ENCODE measurements at places on chromosomes 5 and 9.

- DNase-seq, result no peak
Measured at GRCh38 chr9:29066141-29066640, 1492.9 kb upstream of the C9orf72 start.

GRCh38 chr5:6291961-6292360 is 86.4 kb downstream of the MED10 start:
- no peak for DNase-seq

- DNase-seq, result no peak
Measured at GRCh38 chr5:4142842-4143241, 547.2 kb downstream of the IRX1 start.

- no peak for DNase-seq
Measured at GRCh38 chr5:56818450-56819037, 3.2 kb downstream of the MAP3K1 start.

DNA sequence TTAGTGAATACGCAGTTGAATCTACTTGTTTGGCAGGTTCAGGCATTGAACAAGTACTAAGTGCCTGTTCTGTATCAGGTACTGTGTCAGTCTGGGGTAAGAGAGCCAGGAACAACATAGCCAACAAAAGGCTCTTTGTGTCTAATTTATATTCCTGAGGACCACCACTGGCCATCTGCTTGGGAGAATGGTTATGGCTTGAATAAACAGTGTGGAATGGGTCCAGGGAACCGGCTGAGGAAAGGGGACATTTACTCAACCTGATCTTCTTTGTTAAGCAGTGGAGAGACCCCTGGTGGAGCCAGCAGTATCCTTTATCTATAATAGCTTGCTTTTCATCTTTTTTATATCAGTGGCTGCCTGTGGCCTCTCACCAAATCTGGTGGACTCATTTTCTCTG is 38.6 kb downstream of the EXOSC2 start:
- no peak for DNase-seq

DNA sequence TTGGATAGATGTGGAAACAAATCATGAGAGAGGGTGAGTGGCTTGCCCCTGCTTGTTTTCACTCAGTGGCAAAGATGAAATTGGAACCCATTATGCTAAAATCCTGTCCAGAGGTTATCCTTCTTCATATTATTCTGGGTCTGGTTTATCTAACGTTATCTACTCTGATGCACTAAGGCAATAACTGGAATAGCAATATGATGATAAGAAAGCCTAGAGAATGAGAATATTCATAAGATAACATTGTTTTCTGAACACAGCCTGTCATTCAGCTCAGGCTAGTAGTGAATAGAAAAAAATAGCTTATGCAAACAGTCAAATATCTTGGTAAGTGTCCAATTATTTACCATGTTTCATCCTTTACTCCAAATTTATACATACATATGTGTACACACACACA is 132.0 kb upstream of the C6 start:
- DNase-seq, result no peak

DNA sequence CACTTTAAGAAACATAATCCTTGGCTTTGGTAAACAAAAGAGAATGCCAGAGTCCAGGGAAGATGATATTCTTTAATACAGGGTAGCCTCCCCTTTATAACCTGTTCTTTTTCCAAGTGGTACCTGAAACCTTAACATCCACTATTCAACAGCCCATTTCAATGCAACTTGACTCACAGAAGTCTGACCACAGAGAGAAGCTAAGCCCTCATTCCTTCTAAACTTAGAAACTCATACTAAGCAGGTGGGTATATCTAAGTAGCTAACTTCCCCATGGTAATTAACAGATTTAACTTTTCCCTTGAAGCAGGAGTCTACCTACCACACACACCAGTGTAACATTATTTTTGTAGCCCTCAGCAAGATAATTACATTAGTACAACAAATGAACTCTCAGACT is 91.9 kb downstream of the CEMIP2 start:
- no peak for DNase-seq

GRCh38 chr9:34650816-34651215 is 1.2 kb upstream of the IL11RA start:
- DNase-seq, result no peak

- DNase-seq, result no peak
Measured at GRCh38 chr9:136234597-136234996, 11.0 kb downstream of the QSOX2 start.

DNA sequence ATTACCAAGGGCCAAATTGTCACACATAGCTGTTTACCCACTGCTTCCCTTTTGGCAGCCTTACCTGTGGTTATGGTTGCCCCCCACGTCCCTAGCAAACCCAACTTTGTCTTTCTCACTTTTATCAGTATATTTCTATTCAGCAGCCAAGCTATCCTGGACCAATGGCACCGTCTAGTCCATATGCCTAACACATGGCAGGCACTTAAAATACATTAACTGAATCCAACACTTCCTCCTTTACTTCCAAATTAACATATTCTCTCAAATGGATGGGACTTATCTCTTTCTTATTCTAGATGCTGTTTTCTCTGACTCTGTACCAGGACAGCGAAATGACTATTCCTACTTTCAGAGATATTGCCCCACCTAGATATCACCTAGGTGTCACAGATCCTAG is 50.9 kb upstream of the SLC44A1 start:
- no peak for DNase-seq

DNA sequence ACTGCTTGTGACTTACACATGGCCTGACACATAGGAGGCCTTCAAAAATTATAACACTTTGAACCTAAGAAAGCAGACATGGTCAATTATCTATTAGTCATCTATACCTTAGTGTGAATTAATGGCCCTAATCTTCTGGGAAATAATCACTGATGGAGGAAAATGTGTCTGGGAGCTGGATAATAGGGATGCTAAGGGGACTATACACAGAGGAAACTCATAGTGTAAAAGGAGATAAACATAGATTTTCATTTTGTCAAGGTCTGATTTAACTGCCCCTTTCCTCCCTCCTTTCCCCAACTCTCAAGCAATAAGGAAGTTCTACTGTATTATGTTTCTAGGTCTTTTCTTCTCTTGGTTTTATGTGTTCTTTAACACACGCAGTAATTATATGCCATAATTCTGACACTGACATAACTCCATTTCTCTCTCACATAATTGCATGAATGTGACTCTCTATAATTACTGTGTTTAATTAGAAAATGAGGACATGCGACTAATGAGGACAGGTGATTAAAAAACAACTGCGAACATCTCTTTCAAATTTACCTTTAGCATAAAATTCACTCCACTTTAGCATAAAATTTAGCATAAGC is 18.7 kb upstream of the PRELID2 start:
- no peak for DNase-seq

DNA sequence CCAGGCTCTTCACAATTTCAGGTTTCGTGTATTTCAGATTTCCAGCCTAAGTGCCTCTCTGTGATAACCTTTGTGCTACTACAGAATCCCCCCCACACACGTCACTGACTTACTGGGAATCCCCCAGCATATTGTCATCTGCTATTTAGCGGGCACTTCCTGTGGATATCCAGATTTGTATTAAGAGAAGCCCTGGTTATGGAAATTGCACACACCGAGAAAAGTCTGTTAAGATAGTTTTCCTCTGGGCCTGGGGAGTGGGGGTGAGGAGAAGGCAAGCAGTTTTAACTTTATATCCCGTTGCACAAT is 269.9 kb downstream of the MED10 start:
- DNase-seq, result no peak

DNA sequence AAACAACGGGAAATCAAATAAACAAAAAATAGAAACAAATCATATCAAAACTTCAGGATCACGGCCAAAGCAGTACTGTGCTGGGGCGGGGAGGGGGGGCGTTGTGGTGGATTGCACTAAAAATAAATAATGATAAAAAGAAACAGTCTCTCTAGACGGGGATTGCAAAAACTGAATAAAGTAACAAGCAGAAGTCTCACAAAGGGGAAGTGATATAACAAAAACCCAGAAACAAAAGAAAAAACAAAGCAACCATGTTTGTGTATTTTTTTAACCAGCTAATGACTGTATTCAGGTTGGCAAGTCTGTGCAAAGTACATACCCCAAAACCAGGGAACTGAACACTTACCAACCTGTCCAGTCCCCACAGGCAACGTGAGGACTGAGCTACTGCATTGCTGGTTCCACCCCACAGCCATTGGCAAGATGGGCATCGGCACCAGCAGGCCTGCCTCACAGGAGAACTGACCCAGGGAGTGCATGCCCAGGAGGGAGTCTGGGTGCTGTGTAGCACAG is 24.1 kb downstream of the BICD2 start:
- DNase-seq, result no peak

GRCh38 chr9:21336457-21336856 is 1.3 kb upstream of the KLHL9 start:
- DNase-seq, result no peak

DNA sequence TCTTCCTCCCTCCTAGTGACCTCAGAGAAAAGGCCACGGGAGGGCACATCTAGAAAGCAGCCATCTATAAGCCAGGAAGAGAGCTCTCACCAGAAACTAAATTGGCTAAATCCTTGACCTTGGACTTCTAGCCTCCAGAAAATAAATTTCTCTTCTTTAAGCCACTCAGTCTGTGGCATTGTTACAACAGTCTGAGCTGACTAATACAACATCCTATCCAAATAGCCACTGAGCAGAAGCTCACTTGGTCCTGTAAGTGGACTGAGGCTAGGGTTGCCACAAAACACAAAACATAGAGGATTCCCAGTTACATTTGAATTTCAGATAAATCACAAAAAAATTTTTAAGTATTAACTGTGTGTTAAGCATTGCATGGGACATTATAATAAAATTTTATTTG is 383.4 kb downstream of the MLLT3 start:
- DNase-seq, result no peak

DNA sequence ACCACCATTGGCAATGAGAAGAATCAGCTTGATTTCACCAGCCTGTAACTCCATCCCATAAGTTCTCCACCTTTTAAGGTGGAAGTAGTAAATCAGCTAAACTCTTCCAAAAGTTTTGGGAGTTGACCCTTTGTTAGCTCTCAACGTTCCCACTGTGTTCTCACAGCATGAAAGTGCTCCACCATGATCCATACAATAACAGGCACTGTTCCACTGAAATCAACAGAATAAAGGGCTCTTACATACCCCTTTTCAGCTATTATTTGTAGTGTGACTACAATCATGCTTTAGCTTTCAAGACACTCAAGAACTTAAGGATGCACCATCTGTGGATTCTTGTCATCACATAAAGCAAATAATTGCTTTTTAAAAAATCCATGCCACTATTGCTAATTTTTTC is 81.6 kb downstream of the PPP2R2B start:
- no peak for DNase-seq

DNA sequence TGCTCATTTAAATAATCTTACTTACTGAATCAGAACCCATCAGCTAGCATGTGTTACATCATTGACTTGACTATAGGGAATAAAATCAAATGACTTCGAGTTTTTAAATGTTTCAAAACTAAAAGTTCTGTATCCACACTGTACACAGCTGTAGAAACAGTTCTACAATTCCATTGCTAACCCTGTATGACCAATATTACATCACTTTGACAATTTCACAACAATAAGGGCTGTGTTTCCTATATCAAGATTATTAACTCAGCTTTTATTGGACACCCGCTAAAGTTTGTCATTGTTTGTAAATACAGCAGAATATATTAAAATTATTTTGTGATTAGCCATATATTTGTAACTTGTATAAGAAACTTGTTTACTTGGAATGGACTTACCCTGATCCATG is 540.8 kb downstream of the PRELID2 start:
- DNase-seq, result no peak

- no peak for DNase-seq
Measured at GRCh38 chr5:74325866-74326265, 314.7 kb downstream of the ENC1 start.

DNA sequence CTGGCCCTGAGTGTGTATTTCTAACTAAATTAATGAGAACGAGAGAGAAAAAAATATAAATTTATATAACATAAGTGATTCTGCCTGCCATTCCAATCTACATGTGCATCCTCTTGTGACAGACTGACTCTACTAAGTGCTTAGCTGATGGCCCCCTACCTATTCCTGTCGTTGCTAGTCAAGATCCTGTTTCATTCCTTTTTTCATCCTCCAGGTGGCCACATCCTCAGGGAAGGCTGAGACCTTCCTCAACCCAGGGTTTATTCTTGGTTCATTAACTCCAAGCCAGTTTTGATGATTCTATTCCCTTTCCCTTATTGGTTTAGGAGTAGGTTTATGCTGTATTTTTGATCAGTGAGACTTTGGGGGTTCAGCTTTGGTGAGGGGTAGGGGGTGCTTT is 201.3 kb downstream of the C9orf152 start:
- no peak for DNase-seq

DNA sequence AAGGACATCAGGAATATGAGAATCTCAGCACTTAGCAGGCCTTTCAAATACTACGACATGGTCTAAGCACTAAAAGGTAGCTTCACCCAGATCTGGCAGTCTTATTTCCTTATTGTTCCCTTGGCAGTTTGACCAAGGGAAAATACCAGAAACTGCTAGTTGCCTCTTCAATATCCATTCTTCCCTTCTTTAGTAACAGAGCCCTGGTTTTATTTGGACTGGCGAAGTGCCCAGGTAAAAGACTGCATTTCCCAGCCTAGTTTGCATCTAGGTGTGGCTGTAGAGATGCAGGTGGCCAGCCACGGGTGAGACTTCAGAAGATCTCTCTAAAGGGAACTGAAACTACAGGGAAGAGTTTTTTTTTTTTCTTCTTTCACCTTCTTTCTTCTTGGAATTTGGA is 21.6 kb downstream of the DMRT2 start:
- no peak for DNase-seq

DNA sequence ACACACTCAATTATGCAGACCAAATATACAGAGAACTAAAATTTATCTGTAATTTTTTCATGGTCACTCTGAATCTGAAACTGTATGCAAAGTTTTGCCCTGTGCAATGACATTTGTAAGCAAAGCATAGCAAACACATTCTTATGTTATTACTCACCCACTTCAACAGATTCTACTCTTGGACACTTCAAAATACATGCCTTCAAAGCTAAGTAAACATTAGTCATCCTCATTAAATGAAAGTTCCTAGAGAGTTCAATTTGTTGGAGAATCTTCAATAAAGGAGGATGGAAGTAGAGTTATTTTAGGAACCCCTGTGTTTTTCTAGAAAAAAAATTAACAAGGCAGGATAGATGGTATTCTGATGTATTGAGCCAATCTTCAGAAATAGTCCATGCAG is 639.7 kb upstream of the C9orf72 start:
- DNase-seq, result peak; percentile 24

DNA sequence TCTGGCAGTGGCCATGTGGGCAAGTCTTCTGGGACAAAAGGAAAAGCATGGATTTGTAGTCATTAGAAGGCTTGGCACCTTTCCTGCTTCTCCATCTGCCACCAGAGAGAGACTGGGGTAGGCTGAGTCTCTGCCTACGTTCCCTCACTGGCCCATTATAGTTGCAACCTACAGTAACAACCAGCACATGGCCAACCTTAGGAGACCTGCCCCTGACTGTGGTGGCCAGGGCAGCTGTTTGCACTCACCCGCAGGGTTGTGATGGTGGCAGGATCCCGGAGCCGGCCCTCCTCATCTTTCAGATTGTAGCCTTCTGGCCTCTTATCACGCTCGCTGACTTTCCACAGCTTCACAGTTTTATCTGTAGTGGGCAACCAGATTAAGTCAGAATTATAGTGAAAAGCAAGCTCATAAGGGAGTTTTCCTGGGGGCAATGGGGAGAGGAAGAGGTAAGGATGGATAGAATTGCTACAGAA is 174.9 kb upstream of the GPR151 start:
- no peak for DNase-seq

Measured in amniotic stem cell (primary cell).